ENCODE measurements at places on chromosomes 5 and 9.

- no peak for DNase-seq
Measured at GRCh38 chr9:4175846-4176245, 124.0 kb downstream of the GLIS3 start.

GRCh38 chr9:8262625-8263622, 463.3 kb upstream of the DMAC1 start:
- no peak for DNase-seq

GRCh38 chr5:78235289-78235688, 59.2 kb downstream of the AP3B1 start:
- DNase-seq: no peak

- no peak for DNase-seq
Measured at GRCh38 chr9:36276781-36277181, 18.5 kb upstream of the GNE start.

DNA sequence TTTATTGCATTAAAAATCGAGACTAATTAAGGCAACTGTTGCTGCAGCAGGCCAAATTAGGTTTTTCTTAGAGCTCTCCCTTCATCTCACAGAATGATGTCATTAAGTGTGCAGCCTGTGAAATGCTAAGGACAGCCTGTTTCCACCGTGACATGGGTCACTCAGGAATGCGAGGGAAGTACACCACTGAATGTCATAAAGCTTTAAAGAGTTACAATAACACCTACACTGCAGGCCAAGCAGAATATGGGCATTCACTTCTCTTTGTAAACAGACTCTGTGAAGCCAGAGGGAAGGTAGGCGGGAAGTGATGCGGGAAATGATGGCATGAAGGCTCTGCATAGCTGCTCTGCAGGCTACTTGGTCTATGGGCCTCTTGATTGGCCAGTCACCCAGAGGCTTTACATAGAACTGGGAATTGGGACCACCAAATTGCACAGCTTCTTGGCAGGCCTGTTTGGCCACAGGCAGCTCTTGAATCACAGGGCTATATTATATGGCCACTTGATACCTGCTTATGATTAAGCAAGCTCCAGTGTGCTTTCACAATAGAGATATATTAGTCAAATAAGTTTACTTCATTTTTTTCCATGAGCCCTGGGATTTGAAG, 28.4 kb upstream of the AOPEP start:
- DNase-seq: no peak

DNA sequence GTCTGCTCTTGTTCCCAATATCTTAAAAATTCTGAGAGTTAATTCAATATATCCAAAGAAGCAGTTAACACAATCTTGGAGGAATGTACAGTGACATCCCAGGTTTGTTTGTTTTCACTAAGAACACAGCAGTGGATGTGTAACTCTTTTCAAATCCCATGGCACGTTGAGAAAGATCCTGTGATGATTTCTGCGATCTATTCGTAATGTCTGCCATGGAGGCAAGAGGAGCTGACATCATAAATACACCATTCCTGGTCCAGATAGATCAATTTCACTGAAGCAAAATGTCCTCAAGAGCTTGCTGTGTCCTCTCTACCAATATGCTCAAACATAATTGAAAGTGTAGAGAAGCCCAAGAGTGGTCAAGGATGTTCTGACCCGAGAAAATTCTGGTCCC, 252.8 kb upstream of the TRIM32 start:
- no peak for DNase-seq

GRCh38 chr5:29252390-29252789, 1941.1 kb upstream of the CDH6 start:
- DNase-seq: no peak

DNA sequence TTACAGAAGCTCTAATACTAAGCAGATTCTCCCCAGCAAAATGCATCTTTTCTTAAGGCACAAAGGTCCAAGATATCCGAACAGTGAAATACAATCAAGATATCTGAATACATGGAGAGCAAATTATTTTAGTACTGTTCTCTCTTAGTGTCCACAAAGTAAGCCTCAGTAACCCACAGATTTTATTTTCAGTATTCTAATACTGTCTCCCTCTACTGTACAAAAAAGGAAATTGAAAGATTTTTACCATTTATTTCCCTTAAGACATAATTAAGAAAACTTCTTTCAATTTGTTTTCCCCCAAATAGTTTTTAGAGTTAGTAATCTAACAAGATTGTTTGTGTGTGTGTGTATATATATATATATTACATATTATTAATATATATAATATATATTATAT, 24.7 kb upstream of the NOL6 start:
- no peak for DNase-seq

DNA sequence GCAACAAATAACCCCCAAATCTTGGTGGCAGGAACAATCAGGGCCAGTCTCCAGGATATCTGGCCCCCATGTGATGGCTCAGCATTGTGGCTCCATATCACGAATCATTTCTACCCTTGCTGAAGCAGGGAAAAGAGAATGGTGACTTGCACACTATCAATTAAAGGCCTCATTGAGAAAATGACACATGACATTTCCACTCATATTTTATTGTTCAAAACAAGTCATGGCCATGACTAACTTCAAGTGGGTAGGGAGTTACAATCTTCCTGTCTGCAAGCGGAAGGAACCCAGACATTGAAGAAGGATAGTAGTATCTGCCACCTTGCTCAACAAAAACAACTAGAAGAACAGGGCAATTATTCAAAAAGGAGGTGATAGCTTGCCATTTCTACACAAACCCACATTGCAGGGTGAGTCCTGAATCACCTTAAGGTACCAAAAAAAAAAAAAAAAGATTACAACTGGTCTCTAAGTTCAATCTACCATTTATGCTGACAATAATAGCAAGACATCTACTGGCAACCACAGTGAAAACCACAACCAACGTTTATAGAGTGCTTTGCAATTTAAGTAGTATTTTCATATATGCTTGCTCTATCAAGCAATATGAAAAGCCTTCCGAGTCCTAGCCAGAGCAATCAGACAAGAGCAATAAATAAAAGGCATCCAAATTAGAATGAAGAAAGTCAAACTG, 186.7 kb upstream of the DAPK1 start:
- DNase-seq: no peak

GRCh38 chr9:71218774-71219173, 97.4 kb upstream of the TRPM3 start:
- no peak for DNase-seq

GRCh38 chr5:40478766-40479165, 200.9 kb upstream of the PTGER4 start:
- DNase-seq: no peak

Measured in stimulated activated CD4-positive, alpha-beta T cell treated with anti-CD3 and anti-CD28 coated beads, Interleukin-1b, Interleukin-23, amount 100 ng/mL, for 1 hour (primary cell).